Stimulated activated CD4-positive, alpha-beta T cell treated with anti-CD3 and anti-CD28 coated beads, Interleukin-12 subunit alpha, Interleukin-12 subunit beta, amount 100 ng/mL, for 24 hours (primary cell): ENCODE measurements at places on chromosomes 2 and 18.

GRCh38 chr2:96832754-96833507, 10.9 kb downstream of the ANKRD23 start:
- DNase-seq: no peak

DNA sequence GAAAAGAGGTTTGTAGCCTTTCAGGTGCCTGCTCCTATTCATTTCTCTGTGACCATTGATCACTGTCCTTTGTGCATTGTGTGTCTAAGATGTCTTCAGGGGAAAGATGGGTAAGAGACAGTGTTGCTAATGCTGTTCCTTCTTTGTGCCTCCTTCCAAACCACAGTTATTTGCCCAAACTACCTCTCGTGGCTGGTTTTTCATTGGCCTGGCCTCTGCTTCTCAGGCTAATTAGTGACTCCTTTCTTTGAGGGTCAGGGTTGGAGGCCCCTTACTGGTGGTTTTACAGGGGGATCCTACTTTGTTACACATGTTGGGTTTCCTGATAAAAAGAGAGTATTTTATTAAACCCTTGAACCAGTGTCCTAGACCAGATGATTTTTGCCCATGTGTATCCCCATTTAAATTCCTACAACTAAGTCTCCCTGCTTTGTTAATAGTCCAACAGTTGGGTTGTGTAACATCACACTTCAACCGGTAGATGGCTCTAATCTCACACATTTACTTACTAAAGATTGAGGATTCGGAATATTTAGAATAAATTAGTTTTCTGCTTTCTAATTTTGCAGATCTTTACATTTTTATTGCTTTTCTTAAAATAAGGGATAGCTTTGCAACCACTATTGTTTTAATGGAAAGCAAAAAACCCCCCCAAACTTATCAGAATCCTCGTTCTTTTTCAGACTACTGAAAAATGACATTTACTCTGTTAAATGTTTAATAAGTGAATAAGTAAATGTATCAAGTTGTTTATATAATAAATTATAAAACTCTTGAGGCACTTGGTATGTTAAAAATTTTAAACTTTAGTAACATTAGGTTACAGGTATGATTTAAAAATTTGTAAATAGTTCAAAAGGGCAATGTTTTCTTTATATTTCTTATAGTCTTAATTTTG, 2.4 kb downstream of the MARS2 start:
- DNase-seq: no peak

GRCh38 chr2:71243634-71244301, 16.9 kb upstream of the PAIP2B start:
- no peak for DNase-seq

- no peak for DNase-seq
Observed at GRCh38 chr2:178844269-178844668, 37.0 kb upstream of the TTN start.

GRCh38 chr2:16249246-16250055, 309.1 kb downstream of the MYCN start:
- DNase-seq: no peak

DNA sequence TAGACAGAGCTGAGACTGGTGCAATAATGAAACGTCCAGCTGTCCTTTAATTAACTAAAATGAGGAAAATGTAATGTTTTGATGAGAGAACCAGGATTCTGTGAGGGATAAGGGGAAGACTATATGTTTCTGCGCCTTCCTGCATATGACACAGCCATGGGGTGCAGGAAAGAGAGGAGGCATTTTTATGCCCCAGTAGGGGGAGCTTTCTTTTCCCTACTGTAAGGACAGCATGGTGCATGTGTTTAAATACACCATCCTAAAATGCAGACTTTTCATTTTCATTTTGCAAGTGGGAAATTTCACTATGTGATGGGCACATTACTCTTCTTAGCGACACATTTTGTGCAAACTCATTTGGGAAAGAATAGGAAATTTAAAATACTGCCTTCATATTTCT, 446.1 kb downstream of the ARHGAP15 start:
- DNase-seq: no peak

- DNase-seq: no peak
Observed at GRCh38 chr2:204264085-204264553, 281.2 kb upstream of the PARD3B start.

- DNase-seq: no peak
Observed at GRCh38 chr2:45950606-45951005, 299.1 kb downstream of the PRKCE start.

GRCh38 chr2:219507581-219508443, 6.5 kb upstream of the ASIC4 start:
- DNase-seq: no peak

- no peak for DNase-seq
Observed at GRCh38 chr2:54233832-54234649, 22.0 kb downstream of the TSPYL6 start.

DNA sequence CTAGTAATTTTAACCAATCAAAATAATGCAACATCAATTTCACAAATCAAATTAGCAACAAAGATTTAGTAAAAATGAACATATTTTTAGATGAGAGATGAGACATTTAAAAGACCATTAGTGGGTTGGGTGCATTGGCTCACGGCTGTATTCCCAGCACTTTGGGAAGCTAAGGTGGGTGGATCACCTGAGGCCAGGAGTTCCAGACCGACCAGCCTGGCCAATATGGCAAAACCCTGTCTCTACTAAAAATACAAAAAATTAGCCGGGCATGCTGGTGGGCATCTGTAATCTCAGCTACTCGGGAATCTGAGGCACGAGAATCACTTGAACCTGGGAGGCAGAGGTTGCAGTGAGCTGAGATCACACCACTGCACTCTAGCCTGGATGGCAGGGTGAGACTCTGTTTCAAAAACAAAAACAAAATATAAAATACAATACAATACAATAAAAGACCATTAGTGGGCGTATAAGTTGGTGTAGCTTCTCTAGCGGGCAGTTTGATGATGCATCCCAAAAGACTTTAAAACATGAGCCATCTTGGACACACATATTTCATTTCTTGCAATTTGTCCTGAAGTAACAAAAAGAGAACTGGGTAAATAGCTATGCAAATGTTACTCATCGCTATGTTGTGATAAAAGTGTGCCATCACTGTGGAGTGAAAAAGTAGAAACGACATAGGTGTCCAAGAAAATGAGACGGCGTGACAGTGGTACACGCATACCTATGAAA, 101.8 kb downstream of the COL6A3 start:
- no peak for DNase-seq

- DNase-seq: no peak
Observed at GRCh38 chr2:65528241-65528574, 95.8 kb upstream of the SPRED2 start.

- no peak for DNase-seq
Observed at GRCh38 chr2:177806025-177806424, 266.6 kb downstream of the PDE11A start.

- DNase-seq: no peak
Observed at GRCh38 chr2:20091305-20091991, 40.0 kb upstream of the LAPTM4A start.

GRCh38 chr2:134449157-134449556, 195.3 kb downstream of the MGAT5 start:
- no peak for DNase-seq

- no peak for DNase-seq
Observed at GRCh38 chr2:16079637-16080036, 139.3 kb downstream of the MYCN start.

- no peak for DNase-seq
Observed at GRCh38 chr2:236359426-236360045, 95.3 kb upstream of the ASB18 start.

GRCh38 chr2:229431327-229431954, 160.4 kb upstream of the PID1 start:
- no peak for DNase-seq

- no peak for DNase-seq
Observed at GRCh38 chr2:31365834-31366505, 48.6 kb downstream of the XDH start.

DNA sequence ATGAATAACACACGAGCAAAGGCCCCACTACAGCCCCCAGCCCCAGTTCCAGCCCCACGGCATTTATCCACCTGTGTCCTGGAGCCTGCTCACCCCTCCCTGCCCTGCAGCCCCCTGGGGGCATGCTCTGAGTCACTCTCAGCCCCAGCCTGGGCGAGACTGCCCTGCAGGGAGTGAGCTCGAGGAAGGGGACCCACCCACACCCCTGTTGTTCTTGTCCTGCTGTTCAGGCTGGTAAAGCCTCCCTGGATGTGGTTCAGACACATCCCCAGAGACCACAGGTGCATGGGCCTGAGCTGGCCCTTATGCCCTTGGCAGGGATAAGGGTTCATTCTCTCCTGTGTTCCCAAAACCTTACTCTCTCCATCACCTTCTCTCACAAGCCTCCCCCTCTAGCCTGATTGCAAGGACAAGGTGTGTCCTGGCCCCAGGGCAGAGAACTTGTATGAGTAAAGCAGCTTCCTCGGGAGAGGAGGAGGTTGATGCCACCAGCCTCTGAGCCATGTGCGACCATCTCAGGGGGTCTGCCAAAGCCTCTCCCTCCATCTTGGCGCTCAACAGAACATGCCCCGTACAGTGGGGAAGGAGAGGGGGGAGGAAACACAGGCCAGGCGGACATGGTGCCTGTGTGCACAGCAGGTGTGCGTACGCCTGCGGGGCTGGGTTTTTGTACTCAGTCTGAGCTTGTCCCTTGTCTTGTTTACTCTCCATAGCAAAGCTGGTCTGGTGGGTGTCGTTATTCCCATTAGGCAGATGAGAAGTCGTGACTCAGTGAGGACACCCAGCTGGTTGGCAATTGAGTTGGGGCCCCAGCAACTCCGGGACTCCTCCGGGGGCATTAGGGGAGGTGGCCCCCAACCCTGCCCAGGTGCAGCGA, 64.4 kb downstream of the CIB4 start:
- DNase-seq: no peak

GRCh38 chr2:236847538-236848263, 238.0 kb upstream of the COPS8 start:
- no peak for DNase-seq

DNA sequence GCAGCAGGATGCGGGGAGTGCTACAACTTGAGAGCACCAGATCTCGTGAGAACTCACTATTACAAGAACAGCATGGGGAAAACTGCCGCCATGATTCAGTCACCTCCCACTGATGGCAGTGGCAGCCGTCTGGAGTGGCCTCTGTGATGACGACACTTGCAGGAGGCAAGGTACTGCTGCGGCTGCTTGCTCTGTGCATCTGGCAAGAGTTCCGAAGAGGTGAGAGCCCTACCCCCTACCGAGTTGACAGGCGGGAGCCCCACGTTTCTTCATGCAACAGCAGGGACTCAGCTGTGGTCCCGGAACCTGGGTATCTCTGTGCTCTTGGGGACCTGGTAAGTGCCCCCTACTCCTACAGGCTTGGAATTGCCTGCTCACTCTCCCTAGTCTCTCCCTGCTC, 1672.7 kb upstream of the TMEFF2 start:
- DNase-seq: no peak
